Astrocyte (in vitro differentiated cells and primary cell): ENCODE measurements at places on chromosomes 6 and 20.

GRCh38 chr6:125480571-125480970 is 178.8 kb upstream of the HDDC2 start:
- no peak for DNase-seq

GRCh38 chr6:16473908-16474771 is 235.8 kb downstream of the GMPR start:
- no peak for DNase-seq

GRCh38 chr6:6052216-6052615 is 45.5 kb upstream of the NRN1 start:
- DNase-seq = no peak

DNA sequence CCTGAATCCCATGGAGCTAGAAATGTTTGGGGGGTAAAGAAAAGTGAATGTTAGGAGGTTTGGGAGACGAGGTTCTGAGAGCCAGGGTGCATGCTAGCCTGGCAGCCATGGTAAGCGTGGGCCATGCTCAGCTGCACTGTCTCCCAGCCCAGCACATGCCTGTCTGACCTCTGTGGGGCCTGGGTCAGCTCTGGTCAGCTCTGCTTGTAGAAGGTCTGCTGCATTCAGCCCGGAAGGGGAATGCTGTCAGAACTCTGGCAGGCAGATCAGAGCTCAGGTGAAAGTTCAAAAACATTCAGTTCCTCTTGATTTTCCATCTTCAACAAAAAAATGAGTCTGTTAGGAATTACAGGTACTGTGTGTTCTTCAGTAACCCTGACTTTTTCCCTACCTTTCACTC is 5.8 kb upstream of the GNRH2 start:
- no peak for DNase-seq

DNA sequence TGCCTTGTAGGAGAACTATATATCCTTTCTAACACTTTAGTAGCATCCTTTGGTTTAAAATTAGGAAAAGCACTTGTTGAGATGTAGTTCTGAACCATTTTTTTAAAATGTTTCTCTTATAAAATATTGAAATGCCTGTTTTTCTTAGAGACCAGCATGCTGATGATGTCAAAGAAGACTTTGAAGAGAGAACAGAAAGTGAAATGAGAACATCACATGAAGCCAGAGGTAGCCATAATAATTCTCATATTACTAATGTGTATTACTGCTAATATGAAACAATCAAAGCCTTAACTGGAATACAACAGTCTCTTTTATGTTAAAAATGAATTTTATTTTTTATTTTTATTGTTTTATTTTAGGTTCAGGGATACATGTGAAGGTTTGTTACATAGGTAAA is 102.0 kb downstream of the SAMD3 start:
- DNase-seq = no peak

DNA sequence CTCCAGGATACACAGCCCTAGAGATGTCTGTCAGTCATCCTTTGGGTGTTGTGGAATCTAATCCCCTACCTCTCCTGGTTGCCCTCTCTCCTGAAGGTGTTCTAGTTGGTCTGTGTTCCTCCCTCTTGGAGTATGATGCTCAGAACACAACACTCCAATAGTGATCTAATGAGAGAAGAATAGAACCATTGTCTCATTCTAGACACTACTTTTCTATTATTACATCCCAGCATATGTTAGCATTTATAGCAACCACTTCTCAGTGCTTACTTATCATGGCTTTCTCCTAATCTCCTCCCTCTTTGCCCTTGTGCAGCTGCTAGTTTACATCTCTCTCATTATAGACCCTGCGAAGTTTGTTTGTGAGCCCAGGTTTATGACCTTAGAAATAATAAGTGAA is 109.0 kb downstream of the UNC5CL start:
- no peak for DNase-seq

GRCh38 chr6:30483677-30484279 is 5.5 kb upstream of the HLA-E start:
- peak; percentile 40 for DNase-seq

- no peak for DNase-seq
Observed at GRCh38 chr6:147244832-147245231, 40.6 kb downstream of the STXBP5 start.

DNA sequence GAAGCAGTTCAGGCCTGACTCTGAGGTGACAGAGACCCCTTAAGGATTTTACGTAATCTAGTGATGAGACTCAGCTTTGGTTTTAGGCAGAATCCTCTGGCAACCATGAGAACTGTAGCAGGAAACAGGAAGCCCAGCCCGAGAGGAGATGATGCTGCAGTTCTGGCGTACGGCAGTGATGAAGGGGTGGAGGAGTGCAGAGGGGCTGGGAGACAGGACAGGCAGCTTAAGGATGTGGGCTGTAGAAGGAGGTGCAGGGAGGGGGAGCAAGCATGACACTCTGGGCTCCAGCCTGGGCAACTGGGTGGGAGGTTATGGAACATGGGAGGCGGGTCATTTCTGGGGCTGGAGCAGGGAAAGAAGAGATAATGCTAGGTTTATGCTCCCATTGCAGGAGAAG is 67.1 kb downstream of the LRFN2 start:
- DNase-seq = no peak

- peak; percentile 65 for DNase-seq
Observed at GRCh38 chr6:28923318-28924102, at the start of gene TRIM27. TRIM27 (minus strand) TSS chr6:28923985; CDS start chr6:28923632, 353 bp downstream.

DNA sequence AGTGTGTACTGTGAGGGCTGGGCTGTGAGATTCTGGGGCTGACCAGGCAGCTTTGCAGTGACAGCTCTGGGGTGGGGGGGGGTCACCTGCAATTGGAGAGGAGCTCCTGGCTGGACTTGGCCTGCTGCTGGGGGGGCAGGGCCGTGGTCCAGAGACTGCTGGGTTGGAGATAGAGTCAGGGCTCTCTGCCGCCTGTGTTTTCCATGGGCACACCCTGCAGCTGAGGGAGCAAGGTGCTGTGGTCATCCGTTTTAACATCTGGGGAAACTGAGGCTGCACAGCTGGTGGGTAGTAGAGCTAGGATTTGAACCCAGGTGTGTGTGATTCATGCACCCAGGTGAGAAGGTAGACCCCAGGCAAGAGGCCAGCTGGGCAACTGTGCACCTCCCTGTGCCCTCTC is 7.3 kb downstream of the DLGAP4 start:
- no peak for DNase-seq

- DNase-seq = peak; percentile 64
Observed at GRCh38 chr20:44151621-44152416, 35.2 kb downstream of the JPH2 start.

DNA sequence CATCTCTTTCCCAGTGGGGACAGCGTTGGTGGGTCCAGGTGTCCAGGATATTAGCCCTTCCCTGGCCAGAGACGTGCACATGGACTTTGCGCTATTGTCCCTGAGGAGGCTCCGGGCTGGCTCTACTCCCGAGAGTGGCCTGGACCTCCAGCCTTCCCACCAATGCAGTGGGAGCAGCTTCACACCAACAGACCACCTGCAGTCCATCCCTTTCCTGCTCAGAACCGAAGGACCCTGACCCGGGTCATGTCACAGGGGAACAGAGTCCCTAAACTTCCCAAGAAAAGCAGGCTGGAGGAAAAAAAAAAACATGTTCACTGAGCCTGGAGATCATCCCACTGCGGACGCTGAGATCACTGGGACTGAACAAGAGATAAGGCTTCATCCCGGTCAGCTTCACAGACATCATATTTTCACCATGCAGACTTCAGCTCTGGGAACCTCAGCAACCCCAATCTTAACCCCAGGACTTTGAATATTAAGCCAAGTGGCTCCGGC is 18.3 kb downstream of the ZMYND8 start:
- DNase-seq = no peak

- DNase-seq = no peak
Observed at GRCh38 chr6:139927742-139928305, 553.4 kb upstream of the CITED2 start.

DNA sequence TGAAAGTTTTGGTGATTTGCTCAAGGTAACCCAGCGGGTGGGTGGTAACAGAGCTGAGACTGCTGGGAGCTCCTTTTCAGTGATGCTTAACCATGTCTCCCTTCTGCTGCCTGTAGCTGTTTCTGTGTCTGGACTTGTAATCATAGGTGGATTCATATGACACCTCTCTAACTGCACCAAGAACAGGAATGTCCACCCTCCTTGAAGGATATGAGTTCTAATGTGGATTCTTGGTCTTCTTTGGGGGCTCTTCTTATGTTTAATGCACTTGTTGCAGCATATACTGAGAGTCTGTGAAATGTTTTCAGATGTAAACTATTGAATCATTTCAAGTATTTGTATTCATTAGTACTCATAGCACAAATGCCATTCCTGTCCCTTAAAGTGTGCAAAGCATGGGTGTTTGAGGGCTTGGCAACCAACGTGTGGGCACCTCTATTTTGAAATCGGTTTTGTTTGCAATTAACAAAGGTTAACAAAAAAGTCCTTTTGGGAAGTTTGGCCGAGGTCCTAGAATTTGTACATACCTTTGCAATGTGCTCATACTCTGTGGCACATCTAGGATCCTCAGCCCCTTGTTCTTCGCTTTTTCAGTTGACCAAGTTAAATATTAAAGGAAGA is 138.0 kb downstream of the SOX4 start:
- peak; percentile 83 for DNase-seq

DNA sequence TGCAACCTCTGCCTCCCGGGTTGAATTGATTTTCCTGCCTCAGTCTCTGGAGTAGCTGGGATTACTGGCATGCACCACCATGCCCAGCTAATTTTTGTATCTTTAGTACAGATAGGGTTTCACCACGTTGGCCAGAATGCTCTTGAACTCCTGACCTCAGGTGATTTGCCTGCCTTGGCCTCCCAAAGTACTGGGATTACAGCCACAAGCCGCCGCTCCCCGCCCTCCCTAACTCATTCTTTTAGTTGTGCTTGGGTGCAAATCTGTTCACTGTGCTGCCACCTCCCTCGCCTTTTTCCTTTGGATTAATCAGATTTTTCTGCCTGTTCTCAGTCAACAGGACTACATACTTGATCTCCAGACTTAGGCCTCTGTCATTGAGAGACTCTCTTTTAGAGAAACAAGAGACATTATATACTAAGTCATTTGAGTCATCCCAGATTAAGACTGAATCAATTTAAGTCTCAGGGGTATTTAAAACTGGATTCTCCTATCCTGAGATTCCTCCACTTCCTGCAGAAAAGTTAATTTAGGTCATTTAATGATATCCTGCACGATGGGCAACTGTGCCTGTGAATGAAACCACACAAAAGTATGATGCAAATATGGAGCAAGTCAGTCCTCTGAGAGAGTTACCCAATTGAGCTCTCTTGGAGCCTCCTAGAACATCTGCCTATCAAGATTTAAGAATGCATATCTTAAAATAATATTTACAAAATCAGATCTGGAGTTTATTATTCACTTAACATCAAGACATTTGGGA is 136.1 kb upstream of the THEMIS start:
- no peak for DNase-seq

DNA sequence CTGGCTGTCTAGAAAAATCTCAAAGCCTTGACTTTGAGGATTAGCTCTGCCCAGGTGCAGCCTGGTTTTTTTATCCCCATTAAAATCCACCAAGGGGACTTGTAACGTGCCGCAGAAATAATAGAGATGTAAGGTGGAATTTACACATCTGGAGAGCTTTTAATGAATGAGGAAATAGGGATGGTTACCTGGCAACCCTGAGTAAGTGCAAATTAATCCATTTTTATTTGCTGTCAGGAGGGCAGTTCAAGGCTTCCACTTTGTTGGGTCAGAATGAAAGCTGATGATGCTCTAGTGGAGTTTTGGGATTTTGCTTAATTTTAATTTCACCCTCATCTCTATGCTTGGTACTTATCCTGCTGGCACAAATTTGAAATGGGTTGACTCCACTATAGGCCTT is 163.4 kb upstream of the CEP162 start:
- no peak for DNase-seq

- no peak for DNase-seq
Observed at GRCh38 chr6:6584310-6585002, 4.1 kb upstream of the LY86 start.

DNA sequence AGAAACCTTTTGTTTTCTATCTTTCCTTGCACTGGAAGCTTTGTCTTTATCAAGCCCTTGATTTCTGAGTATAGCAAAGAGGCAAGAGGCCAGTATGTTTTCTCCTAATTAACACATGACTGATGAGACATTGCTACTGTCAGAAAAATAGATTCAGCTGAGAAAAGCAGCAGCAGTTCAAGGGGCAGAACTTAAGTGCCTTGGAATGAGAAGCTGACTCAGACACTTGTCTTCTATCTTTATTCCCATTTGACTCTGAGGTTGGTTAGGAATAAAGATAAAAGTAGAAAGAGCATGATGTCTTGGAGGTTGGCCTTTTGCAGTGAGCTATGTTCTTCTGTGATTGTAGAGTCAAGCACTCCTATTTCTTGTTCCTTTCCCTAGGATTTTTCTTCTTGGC is 79.1 kb upstream of the MAN1A1 start:
- DNase-seq = peak; percentile 30

GRCh38 chr6:35736253-35736894 is 458 bp upstream of the ARMC12 start:
- DNase-seq = no peak

DNA sequence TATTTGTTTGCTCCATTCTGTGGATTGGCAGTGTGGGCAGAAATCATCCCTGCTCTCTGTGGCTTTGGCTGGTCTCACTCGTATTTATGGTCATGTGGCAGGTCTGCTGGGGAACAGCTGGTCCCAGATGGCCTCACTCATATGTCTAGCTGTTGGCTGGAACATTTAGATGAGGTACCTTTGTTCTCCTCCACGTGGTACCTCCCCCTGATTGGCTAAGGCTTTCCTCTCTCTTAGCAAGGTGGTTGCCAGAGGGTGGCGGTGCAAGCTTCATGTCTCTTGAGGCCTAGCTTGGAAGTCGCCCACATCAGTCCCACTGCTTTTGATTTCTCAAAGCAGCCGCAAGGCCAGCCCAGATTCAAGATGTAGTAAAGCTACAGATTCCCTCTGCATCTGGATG is 348.5 kb upstream of the BTBD3 start:
- no peak for DNase-seq

DNA sequence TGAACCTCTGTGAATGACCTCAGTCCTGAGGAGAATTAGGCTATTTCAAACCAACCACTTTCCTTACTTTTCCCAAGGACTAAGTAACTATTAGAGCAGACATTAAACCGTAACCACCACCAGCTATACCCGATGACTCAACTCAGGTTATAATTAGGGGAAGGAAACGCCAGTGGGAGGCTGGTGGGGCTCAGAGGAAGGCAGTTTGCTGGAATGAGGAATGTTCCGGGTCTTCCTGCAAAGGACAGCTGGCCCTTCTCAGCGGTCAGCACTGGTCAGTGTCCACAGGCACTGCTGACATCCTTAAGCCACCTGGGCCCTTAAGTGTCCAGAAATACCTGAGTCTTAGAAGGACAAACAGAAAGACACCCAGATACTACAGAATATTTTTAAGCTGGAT is 515.2 kb downstream of the MAFB start:
- no peak for DNase-seq

GRCh38 chr20:53157443-53158408 is 185.6 kb downstream of the TSHZ2 start:
- DNase-seq = no peak

GRCh38 chr6:144284783-144285547 is at the start of gene UTRN:
UTRN (plus strand) TSS chr6:144285335; CDS start chr6:144291829, 6,494 bp downstream.
- DNase-seq = peak; percentile 77

- peak; percentile 72 for DNase-seq
Observed at GRCh38 chr6:141464490-141464889, 668.2 kb upstream of the GJE1 start.
